ENCODE measurements at places on chromosomes 3 and 15. TPM values are rescaled to one million over a fixed set of nuclear protein-coding genes. Genes with fewer than 3 reads are reported as not detected.

Gene ARNT2
- total RNA-seq, result not detected

Gene LOXL1
- total RNA-seq, result not detected

Gene CPNE9
- 0.18 TPM for total RNA-seq

Gene ZNF660
- 11.1 TPM for total RNA-seq

Gene PLCD1
- total RNA-seq, result 0.89 TPM

Gene GCHFR
- total RNA-seq, result 173 TPM

Gene NANOGP8
- total RNA-seq, result not detected

Gene SCG3
- not detected for total RNA-seq

Gene ARHGAP31
- total RNA-seq, result 1.2 TPM

Gene DTX3L
- 55.8 TPM for total RNA-seq

- no peak overlapping the region for H3K4me3 ChIP-seq
- no peak for DNase-seq
- no peaks in the 10 kb centered on the region for H3K36me3 ChIP-seq
Measured at GRCh38 chr3:105956306-105956705, 87.5 kb upstream of the CBLB start.

- no peak for DNase-seq
- no peaks in the 10 kb centered on the region for H3K27me3 ChIP-seq
- H3K4me3 ChIP-seq, result no peak overlapping the region
- H3K36me3 ChIP-seq, result no peaks in the 10 kb centered on the region
Measured at GRCh38 chr3:128606094-128606493, 44.5 kb downstream of the RPN1 start.

DNA sequence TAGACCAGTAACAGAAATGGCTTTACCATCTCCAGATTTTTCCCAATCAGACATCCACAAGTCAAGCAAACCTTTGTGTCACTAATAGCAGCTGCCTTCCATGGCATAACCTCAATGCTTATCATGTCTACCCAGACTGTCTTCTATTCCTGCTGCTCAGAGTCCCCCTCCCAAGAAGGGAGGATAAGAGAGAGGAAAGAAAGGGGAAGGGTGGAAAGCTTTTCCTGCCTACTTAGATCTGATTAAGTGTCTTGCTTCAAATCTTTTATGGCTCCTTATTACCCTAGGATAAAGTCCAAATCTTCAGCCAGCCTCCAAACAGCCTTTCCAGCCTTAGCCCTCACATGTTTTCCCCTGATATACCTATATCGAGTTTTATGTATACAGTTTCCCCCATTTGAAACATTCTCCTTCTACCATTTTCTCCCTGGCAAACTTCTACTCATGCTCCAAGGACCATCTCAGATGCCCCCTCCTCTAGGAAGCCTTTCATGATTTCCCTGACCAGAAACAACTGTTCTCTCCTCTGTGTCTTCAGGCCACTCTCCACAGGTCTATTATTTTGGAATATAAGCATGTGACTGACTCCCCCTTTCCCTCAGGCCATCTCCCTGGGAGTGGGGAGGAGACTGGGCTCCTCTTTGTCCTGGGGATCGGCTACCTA is 7.9 kb upstream of the SSUH2 start:
- no peak overlapping the region for H3K4me3 ChIP-seq
- DNase-seq, result no peak
- no peaks in the 10 kb centered on the region for H3K4me1 ChIP-seq
- H3K27ac ChIP-seq, result no peak overlapping the region
- no peaks in the 10 kb centered on the region for H3K27me3 ChIP-seq

DNA sequence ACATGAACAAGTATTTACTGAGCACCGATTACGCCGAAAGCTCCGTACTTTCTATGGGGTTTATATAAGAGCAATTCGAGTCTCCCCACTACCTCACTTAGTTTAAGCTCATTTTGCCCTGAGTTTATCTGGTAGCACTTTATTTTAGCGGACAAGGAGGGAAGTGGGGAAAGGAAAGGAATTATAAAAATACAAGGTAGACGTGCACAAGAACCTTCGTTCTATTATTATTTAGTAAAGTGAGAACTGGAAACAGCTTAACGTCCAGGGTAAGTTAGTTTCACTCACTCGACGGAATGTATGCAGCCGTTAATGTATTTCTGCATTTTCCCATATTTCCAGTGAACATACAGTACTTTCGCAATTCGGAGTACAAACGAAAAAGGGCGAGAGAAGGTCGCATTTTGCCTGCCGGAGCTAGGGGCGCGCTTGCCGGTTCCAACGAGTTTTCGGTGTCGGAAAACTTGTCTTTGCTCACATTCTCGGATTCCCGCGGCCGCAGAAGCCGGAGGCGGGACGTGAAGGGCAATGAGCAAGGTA is 1.2 kb upstream of the STT3B start:
- peak overlapping the region; percentile 88 for H3K4me3 ChIP-seq
- H3K27ac ChIP-seq, result peak overlapping the region; percentile 89
- 0 out of 2 replicates have a peak, but pooled peaks cover 3% of the 10 kb centered on the region for H3K27me3 ChIP-seq
- peak; percentile 51 for DNase-seq
- H3K4me1 ChIP-seq, result peaks cover 36% of the 10 kb centered on the region

GRCh38 chr3:135636596-135636995 is 328.9 kb upstream of the PPP2R3A start:
- no peaks in the 10 kb centered on the region for H3K4me1 ChIP-seq
- H3K27ac ChIP-seq, result no peak overlapping the region
- no peak for DNase-seq
- no peaks in the 10 kb centered on the region for H3K36me3 ChIP-seq

- H3K4me3 ChIP-seq, result no peak overlapping the region
- peaks cover 9% of the 10 kb centered on the region for H3K4me1 ChIP-seq
- no peak overlapping the region for H3K27ac ChIP-seq
- DNase-seq, result no peak
Measured at GRCh38 chr3:182404031-182404430, 389.3 kb upstream of the ATP11B start.

- H3K4me3 ChIP-seq, result no peak overlapping the region
- H3K27ac ChIP-seq, result no peak overlapping the region
- H3K27me3 ChIP-seq, result no peaks in the 10 kb centered on the region
- DNase-seq, result no peak
Measured at GRCh38 chr15:38401701-38402100, 52.2 kb upstream of the FAM98B start.

DNA sequence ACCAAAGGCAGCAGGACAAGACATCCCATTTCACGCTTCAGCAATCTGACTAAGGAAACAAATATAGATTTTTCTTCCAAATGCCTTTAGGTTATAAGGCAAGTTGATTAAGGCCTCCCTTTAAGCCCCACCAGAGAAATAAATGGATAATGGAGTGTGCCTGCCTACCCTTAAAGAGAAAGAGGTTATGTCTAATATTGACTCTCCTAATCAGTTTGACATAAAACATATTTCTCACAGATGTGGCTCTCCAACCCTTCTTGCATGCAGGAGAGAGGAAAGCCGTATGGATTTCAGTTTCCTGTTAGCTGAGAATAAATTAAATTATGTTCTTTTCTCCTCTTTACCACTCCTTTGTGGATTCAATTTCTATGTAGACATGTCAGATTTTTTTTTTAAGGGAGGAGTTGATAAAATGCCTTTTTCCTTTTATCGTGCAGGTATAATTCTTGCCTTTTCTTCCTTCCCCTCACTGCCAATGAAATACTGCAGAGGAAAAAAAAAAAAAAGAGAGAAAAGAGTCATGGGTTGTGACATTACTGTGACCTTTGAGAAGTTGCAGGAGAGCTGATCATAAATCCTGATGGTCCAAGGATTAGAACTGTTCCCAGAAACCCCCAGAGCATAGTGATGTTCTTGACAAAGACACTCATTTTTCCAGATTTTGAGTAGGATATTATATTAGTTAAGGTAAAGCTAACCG is 355.3 kb upstream of the SLCO3A1 start:
- no peaks in the 10 kb centered on the region for H3K36me3 ChIP-seq
- H3K27me3 ChIP-seq, result no peaks in the 10 kb centered on the region
- H3K4me3 ChIP-seq, result no peak overlapping the region
- H3K4me1 ChIP-seq, result no peaks in the 10 kb centered on the region
- no peak overlapping the region for H3K27ac ChIP-seq
- no peak for DNase-seq

DNA sequence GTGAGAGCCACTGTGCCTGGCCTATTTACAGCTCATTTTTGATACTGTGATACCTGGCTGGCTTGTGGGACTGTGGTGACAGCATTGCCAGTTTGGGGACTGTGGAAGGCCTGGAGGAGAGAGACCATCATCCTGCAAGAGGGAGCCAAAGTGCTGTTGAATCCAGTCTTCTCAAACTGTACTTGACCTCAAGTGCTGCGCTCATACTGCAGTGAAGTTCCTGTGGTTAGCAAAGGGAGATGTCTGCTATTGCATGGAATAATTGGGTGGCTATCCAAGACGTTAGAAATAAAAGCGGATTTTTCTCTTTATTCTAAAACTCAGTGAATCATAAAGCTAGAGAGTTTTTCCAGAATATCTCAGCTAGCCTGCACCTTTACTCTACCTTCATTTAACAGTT is 83.4 kb downstream of the CCK start:
- H3K27me3 ChIP-seq, result no peaks in the 10 kb centered on the region
- peaks cover 27% of the 10 kb centered on the region for H3K4me1 ChIP-seq
- no peak overlapping the region for H3K27ac ChIP-seq
- no peak for DNase-seq
- H3K36me3 ChIP-seq, result peaks cover 3% of the 10 kb centered on the region
- no peak overlapping the region for H3K4me3 ChIP-seq

GRCh38 chr3:191334346-191334893 is 4.1 kb upstream of the UTS2B start:
- no peaks in the 10 kb centered on the region for H3K36me3 ChIP-seq
- H3K4me1 ChIP-seq, result no peaks in the 10 kb centered on the region
- no peak for DNase-seq
- no peak overlapping the region for H3K4me3 ChIP-seq
- H3K27ac ChIP-seq, result no peak overlapping the region

DNA sequence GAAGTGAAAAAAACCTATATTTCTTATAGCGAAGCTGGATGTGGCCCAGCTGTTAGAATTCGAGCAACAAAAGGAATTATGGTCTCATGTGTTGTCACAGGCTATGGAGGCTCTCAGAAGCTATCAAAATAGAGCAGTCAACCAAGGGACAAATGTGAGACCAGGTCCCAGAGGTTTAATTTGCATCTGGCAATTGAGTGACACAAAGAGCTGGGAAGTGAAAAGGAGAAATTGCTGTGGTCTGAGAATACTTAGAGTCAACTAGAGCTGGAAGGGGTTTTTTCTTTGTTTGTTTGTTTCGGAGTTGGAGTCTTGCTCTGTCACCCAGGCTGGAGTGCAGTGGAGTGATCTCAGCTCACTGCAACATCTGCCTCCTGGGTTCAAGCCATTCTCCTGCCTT is 61.3 kb upstream of the SMAD3 start:
- H3K36me3 ChIP-seq, result no peaks in the 10 kb centered on the region
- H3K27ac ChIP-seq, result no peak overlapping the region
- no peaks in the 10 kb centered on the region for H3K27me3 ChIP-seq
- no peak overlapping the region for H3K4me3 ChIP-seq

DNA sequence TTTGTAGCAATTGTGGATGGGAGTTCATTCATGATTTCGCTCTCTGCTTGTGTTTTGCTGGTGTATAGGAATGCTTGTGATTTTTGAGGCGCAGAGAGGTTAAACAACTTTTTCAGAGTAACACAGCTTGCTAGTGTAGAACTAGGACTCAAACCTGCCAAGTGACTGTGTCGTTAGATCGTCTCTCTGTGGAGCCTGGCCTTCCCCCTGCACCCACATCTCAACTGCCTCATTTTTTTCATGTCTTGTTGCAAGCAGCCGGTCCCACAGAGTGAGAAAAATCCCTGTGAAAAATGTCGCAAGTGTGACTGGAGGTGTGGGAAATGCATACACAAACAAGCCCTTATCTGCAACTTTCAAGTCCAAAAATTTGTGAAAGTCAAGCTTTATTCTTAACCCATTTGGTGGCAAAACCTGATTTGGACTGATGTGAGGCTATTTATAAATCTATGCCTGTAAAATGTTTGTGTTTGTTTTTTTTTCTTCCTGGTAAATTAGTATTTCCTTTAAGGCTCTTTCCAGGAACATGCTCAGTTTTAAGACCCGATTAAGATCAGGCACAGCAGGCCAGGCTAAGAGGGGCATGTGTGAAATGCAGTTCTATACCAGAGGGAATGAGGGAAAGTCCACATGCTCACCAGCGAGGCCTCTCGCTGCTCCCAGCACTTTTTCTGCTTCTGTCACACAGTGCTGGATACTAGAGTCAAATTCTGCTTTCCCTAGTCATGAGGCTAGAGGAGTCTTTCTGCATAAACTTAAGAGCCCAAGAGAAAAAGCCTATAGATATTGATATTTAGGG is 25.8 kb downstream of the ST6GAL1 start:
- H3K36me3 ChIP-seq, result peaks cover 28% of the 10 kb centered on the region
- H3K4me1 ChIP-seq, result peaks cover 57% of the 10 kb centered on the region
- H3K4me3 ChIP-seq, result no peak overlapping the region
- peak overlapping the region; percentile 82 for H3K27ac ChIP-seq

DNA sequence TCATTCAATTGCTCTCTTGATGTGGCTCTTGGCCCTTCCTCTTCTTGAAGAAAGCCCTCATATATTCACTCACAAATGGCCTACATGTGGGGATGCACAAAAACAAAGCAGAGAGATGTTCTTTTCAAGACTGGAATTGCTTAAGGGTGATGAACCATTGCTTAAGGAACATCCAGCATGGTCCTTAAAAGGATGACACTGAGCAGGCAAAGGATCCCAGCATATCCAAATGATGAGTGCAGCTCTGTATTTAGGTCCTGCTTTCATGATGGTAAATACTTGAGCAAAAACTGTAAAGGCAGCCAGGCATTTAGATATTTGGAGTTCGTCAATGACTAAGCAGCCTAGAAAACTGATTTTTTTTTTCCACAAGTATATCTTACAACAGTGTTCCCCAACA is 173.8 kb upstream of the ARRDC4 start:
- no peaks in the 10 kb centered on the region for H3K36me3 ChIP-seq
- no peak overlapping the region for H3K27ac ChIP-seq
- no peak for DNase-seq
- no peak overlapping the region for H3K4me3 ChIP-seq
- H3K27me3 ChIP-seq, result no peaks in the 10 kb centered on the region

All from Karpas-422 (cell line).